ENCODE measurements at places on chromosomes 5 and 9. TPM values are rescaled to one million over a fixed set of nuclear protein-coding genes. Genes with fewer than 3 reads are reported as not detected.

SLC6A7 gene
- total RNA-seq, result 0.64 TPM

RPL35 gene
- 3,002 TPM for total RNA-seq

PCDHGA7 gene
- total RNA-seq, result 4.7 TPM

TTC23L gene
- total RNA-seq, result 4.4 TPM

RARS1 gene
- 84.7 TPM for total RNA-seq

TNC gene
- total RNA-seq, result 1.4 TPM

DPYSL3 gene
- total RNA-seq, result 308 TPM

PCDHA4 gene
- total RNA-seq, result 15.2 TPM

GRCh38 chr5:133932441-133933168, 35.8 kb downstream of the C5orf15 start:
- no peak for ATAC-seq

GRCh38 chr5:155605920-155606319, 592.4 kb downstream of the KIF4B start:
- ATAC-seq, result no peak

DNA sequence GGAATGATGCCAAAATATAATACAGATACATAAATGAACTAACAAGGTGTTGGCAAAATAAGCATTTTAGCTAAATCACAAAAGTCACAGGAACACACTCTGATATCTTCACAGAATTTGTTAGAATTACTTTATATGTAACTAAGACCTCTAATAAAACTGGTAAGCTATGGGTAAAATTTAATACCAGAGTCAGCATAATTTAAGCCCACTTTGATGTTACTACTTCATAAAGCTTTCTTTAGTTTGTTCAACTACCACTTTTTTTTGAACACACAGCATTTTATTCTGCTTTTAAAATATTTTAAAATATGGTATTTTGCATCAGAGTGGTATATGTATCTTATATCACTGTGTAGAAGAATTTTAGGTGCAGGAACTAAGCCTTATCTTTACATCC, 19.9 kb downstream of the PAIP1 start:
- no peak for ATAC-seq

- ATAC-seq, result no peak
Observed at GRCh38 chr5:131316026-131316425, 52.2 kb downstream of the CDC42SE2 start.

- no peak for ATAC-seq
Observed at GRCh38 chr9:6121707-6122106, 93.9 kb upstream of the IL33 start.

GRCh38 chr5:96743065-96743768, 64.5 kb downstream of the ERAP1 start:
- peak; percentile 26 for ATAC-seq

DNA sequence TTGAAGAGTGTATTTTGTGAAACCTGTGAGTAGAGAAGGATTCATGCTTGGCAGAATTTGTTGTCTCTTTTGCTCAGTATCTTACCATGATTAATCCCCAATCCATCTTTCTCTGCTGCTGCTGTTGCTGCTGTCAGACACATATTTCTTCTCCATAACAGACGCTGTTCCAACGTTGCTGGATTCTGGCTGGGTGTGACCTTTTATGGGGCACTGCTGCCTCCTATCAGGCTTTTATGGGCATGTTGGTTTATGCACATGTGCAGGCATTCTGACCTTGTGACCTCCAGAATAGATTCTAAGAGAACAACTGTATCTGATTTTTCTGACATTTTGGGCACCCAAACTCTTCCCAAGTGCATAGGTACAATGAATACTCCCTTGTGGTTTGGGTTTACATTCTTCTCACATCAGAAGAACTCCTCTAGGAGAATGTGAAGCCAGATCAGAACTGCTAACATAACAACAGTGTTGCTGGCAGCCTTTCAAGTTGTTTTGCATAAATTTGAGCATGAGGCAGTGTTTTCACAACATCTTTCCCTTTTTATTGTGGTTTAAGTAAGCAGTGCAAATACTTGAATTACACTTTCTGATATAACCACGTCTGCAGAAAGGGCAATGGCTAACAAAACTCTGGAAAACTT, 9.2 kb upstream of the ISL1 start:
- peak; percentile 87 for ATAC-seq

DNA sequence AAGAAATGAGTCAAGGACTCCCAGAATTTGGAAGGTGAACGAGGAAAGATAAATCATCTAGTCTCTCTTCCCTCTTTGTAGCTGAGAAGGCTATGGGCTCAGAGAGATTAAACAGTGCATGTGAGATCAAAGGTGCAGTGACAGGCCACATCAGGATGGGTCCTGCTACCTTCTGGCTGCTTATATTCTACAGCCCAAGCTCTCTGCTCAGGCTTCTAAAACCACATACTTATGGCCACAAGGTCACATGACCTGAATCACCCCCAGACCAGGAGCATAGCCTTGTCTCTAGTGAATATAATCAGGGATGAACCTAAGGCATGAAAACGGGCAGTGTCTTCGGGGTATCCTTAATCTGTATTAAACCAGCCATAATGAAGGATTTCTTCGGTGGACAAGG, 158.9 kb downstream of the SEMA5A start:
- no peak for ATAC-seq

- no peak for ATAC-seq
Observed at GRCh38 chr9:68574150-68574549, 33.5 kb upstream of the TMEM252 start.

GRCh38 chr5:107203243-107203642, 467.5 kb downstream of the EFNA5 start:
- ATAC-seq, result no peak

- no peak for ATAC-seq
Observed at GRCh38 chr9:136336156-136336870, 9.0 kb downstream of the GPSM1 start.

DNA sequence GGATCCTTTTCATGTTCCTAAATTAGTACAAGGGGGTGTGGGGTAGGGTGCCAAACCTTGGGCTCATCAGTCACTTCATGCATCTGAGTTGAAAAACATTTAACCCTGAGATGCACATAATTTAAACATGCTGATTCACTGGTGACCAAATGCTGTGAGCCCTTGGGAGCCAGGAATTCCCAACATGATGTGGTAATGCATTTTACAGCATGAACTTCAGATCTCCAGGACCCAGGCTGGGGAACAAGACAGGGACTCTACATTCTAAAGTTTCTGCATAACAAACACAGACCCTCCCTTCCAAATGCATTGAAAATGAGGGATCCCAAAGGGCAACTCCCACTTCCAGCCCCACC, 322.2 kb downstream of the NDUFS4 start:
- ATAC-seq, result no peak

DNA sequence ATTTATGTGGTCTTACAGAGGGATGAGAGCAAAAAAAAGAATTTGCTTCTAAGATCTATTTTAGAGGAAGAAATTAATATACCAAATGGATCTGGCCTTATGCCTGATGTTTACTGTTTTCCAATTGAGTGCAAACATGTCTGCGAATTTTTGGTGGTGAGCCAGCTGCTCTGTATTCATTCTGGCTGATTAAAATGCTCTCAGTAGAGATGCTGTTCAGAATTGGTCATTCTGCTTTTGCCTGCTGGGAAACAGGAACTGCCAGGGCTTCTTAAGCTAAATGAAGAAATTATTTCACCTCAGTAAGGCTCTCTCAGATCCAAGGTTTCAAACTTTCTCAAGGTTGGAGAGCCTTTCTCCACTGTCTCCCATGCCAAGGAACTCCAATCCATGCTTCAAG, 132.0 kb upstream of the SV2C start:
- ATAC-seq, result no peak

DNA sequence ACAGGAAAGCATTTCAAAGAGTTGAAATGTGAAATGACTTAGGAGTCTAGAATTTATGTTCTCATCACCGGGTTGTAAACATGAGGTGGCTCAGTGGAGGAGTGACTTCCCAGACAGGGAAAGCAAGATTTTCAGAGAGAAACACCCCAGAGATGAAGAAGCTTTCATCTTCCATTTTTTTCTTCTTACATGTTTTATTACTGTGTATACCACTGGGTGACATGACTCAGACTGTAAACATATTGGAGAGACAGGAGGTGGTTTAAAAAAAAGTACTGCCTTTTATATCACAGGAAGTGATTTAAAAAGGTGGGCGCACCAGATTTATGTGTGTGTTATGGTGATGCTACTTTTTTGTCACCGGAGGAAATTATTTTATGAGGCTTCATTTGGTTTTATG, 209.1 kb upstream of the TUT7 start:
- ATAC-seq, result peak; percentile 32

- ATAC-seq, result no peak
Observed at GRCh38 chr5:9082996-9083395, 462.9 kb downstream of the SEMA5A start.

DNA sequence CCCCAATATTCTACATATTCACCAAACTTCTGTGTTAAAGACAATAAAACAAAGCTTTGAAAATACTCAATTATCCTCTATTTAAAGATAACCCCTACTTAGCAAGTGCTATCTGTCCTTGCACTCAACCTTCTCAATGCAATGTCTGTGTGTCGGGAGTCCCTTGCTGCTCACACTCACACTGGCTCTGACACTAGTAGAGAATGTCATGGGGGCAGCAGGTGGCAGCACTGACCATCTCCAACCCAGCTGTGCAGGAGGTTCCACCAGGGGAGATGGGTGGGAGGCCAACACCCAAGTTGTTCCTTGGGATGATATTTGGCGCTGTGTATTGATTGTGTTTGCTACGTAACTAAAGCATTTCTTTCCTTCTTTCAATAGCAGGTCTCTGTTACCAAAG, 59.4 kb upstream of the SIMC1 start:
- ATAC-seq, result no peak

Measured in motor neuron (in vitro differentiated cells).